ENCODE measurements at places on chromosomes 2 and 18. TPM values are rescaled to one million over a fixed set of nuclear protein-coding genes. Genes with fewer than 3 reads are reported as not detected.

DSG4 gene
- total RNA-seq: under 0.01 TPM

AQP12A gene
- not detected for total RNA-seq

GKN2 gene
- not detected for total RNA-seq

GMPPA gene
- 56.1 TPM for total RNA-seq

CERS6 gene
- total RNA-seq: 25.1 TPM

SYT4 gene
- not detected for total RNA-seq

RBM43 gene
- total RNA-seq: 0.99 TPM

UNC80 gene
- total RNA-seq: not detected

FAM228A gene
- not detected for total RNA-seq

VIL1 gene
- not detected for total RNA-seq

ANKRD29 gene
- total RNA-seq: 8.5 TPM

Data from hair follicular keratinocyte (primary cell).